ENCODE measurements at places on chromosomes 1 and 21.

DNA sequence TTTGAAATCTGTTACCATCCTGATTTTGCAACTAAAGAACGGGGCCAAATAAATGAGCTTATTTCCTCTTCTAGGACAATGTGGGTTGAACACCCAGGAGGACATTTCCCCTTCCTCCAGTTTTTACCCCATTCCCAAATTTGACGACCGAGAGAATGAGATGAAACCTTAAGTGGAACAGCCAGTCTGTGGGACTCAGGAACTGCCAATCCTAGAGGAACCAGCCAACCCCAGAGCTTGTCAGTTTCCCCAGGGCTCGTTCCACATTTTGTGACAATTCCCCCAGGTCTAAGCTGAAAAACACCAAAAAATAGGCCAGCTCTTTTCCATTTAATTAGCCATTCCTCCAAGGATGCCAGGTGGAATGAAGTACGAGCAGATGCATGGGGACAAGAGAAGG lies 21.3 kb upstream of the MAPKAPK2 start:
- DNase-seq: no peak

DNA sequence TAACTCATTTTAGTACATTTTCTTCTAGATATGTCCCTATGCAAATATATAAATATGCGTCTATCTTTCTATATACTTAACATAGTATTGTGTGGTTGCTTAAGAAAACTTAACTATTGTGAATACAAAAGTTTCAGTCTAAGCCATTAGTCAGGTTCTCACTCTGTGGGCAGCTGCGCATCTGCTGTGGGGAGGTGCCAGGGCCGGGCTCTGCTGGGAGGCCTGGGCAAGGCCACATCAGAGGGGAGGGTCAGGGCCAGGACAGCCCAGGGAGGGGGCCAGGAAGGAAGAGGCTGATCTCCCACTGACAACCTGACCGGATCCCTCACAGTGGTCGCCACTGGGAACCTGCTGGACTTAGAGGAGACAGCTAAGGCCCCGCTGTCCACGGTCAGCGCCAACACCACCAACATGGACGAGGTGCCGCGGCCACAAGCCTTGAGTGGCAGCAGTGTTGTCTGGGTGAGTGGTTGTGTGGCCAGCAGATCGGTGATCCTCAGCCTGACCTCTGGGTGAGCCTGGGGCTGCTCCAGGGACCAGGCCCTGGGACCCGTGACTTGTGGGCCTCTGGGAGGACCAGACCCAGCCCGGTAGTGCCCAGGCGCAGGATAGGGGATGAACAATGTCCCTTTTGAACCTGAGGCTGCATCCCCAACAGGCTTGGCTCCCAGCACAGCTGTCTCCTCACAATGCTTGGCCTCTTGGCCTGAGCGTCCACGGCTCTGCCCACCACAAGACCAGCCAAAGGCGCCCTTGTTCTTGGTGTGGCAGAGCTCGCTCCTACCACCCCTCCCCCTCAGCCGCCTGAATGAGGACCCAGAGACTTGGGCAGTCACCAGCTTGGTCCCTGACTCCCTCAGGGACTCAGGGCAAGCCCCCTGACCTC lies 20.2 kb downstream of the LDLRAP1 start:
- peak; percentile 79 for DNase-seq

DNA sequence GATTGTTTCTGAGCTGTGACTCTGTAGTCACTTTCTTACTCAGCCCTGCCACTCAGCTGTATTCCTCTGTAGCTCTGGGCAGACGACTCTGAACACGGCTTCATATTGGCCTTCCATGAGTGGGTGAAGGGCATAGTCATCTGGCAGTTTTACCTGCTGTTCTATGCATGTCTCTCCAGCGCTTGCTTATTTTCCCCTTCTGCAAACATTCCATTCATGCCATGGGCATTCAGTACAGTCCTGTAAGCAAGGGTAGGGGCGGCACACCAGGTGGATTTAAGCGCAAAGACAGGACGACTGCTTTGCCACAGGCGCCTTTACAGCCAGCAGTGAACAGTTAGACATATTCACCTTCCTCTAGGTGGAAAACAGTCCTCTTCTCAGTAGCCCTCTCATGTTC lies 4.4 kb upstream of the WDR26 start:
- no peak for DNase-seq

DNA sequence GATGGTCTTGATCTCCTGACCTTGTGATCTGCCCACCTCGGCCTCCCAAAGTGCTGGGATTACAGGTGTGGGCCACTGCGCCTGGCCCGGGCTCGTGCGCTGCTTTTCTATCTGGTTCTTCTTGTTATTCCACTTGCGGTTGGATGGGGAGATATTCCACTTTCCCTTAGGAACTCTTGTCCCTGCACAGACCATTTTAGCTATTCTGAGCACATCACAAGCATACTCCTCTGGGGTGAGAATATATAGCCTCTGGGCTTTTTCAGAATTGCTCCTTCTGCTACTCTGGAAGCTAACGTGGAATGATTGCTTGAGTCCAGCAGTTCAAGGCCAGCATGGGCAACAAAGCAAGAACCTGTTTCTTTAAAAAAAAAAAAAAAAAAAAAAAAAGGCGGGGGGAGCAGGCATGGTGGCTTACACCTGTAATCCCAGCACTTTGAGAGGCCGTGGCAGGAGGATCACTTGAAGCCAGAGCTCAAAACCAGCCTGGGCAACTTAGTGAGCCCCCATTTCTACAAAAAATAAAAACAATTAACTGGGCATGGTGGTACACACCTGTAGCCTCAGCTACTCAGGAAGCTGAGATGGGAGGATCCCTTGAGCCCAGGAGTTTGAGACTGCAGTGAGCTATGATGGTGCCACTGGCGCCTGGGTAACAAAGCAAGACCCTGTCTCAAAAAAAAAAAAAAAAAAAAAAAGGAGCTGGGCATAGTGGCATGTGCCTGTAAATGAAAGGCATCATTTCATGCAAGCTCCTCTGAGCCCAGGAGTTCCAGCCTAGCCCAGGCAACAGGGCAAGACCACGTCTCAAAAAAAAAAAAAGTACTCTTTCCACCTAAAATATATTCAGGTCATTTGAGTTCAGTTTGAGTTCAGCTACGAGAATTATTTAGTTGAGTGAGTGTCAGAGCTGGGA lies 11.8 kb upstream of the PGD start:
- no peak for DNase-seq

DNA sequence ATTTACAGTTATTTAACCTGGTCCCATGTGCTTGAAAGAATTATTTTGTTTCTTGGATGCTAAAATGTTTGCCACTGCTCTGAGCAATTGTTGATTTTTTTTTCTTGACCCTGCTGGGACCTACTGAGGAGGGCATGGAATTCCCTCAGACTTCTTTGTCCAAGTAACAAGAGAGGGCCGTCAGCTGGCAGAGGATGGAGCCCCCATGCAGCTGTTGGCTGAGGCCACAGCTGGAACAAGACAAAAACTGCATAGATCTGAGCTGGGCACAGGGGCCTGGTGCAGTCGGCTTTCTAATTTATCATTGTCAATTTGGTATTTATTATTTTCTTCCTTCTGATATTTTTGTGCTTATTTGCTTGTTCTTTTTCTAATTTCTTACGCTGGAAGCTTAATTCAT lies 39.6 kb upstream of the ABCG1 start:
- no peak for DNase-seq

- no peak for DNase-seq
These were observed 115.6 kb downstream of the RABGAP1L start for GRCh38 chr1:174274884-174275283.

- no peak for DNase-seq
These were observed 172.9 kb upstream of the RUNX1 start for GRCh38 chr21:35222021-35222420.

DNA sequence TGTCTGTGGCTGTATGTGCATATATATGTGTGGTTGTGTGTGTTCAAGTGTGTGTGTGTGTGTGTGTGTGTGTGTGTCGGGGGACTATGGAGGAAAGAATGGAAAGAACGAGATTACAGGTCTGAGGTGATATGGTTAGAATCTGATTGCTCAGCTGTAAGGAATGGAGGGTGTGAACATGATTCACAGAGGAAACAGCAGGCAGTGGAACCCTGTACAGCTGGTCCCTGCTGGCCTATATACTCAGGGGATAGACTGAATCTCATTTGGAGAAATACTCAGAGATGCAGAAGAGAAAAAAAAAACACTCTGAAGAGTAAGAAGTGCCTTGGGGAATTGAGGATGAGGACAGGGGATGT lies 180.1 kb upstream of the ESRRG start:
- no peak for DNase-seq

GRCh38 chr1:159869607-159870006 lies 7.2 kb upstream of the VSIG8 start:
- no peak for DNase-seq

- no peak for DNase-seq
These were observed 39.5 kb upstream of the DDAH1 start for GRCh38 chr1:85504417-85504816.

DNA sequence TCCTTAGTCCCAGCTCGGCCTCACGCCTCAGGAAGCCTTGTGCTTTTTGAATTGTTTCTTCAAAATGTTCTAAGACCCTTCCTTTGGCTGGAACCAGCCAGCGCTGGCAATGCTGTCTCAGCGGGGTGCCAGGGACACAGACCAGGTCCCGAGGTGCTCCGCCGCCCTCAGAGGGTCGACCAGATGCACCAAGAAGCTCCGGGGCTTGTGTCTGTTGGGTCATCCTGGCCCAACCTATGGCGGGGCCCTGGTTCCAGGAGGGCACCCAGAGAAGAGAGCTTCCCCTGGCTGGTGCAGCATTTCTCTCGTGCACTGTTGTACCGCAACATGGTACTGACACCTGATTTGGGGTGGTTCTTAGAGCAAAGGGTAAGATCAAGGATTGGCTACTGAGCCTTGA lies 40.1 kb upstream of the BECN2 start:
- no peak for DNase-seq

DNA sequence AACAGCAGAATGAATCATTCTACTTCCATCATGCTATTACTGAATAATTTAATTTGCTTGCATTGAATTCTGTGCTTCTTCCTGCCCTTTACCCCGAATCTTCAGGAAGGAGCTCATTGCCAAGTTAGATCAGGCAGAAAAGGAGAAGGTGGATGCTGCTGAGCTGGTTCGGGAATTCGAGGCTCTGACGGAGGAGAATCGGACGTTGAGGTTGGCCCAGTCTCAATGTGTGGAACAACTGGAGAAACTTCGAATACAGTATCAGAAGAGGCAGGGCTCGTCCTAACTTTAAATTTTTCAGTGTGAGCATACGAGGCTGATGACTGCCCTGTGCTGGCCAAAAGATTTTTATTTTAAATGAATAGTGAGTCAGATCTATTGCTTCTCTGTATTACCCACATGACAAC lies 44.2 kb downstream of the MAP3K7CL start:
- DNase-seq: no peak

- no peak for DNase-seq
These were observed 105.5 kb upstream of the IRF2BP2 start for GRCh38 chr1:234715252-234716014.

GRCh38 chr1:181482521-181483284 lies 614 bp upstream of the CACNA1E start:
- peak; percentile 75 for DNase-seq

DNA sequence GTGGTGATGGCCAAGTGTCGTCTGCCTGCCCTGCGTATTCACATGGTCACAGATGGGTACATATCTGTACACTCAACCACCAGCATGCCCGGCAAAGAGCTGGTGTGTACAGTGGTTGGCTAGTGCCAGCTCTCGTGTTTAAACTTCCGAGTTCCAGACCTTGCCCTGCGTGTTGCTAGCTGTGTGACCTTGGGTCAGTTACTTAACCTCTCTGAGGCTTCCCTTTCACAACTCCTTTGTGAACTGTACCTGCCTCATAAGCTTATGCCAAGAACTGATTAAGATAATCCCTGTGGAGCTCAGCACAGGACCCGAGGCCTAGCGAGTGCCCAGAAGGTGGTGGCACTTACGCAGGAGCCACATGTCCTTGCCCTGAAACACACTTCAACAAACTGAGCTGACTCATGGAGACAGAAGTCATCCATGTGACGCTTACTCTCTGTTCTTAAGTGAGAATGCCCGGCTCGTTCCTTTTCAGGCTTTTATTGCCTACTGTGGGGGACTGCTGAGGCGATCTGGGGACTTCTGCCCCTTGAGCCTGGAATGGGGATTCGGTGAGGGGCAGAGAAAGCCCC lies 55.4 kb downstream of the ALPL start:
- no peak for DNase-seq

Data from hypothalamus (tissue), 51 donors.